ENCODE measurements at places on chromosomes 16 and 17.

GRCh38 chr16:66474750-66475199, 47.7 kb downstream of the BEAN1 start:
- DNase-seq = no peak

GRCh38 chr17:80455336-80455710, 21.1 kb downstream of the NPTX1 start:
- DNase-seq = no peak

- DNase-seq = no peak
Observed at GRCh38 chr16:46908540-46909372, 24.6 kb downstream of the GPT2 start.

- DNase-seq = no peak
Observed at GRCh38 chr16:22181426-22181825, 19.1 kb downstream of the SDR42E2 start.

- DNase-seq = no peak
Observed at GRCh38 chr16:67438824-67439393, 8.0 kb downstream of the HSD11B2 start.

GRCh38 chr17:1229900-1230501, 40.2 kb upstream of the BHLHA9 start:
- no peak for DNase-seq

GRCh38 chr16:22052980-22053379, 39.4 kb upstream of the VWA3A start:
- DNase-seq = no peak
